ENCODE measurements at places on chromosomes 7 and 10.

DNA sequence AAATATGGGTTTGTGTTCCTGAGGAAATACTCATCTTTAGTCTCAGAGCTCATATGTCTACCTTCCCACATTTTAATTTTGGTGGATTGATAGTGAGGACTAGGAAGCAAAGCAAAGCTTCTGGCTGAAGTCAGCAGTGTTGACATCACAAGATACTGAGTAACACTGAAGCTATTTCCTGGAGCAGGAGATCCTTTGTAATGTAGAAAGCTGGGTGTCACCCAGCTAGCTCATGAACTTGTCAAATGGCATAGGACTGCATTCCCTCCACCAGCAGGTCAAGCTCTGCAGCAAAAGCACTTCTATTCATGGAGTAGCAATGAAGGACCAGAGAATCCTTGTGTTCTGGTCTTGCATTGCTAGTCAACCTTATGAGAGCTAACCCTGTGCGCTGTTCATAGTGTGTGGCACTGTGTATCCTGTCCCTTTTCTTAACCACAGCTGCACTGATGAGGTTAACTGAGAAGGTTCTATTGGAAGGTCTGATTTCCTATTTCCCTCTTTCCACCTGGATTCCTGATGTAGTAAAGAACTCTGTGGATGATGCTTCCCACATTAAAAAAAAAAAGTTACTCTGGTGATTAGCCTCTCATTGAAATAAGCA, 94.8 kb upstream of the ZNF804B start:
- DNase-seq: no peak

- DNase-seq: no peak
Observed at GRCh38 chr7:92840316-92840715, 3.9 kb upstream of the CDK6 start.

DNA sequence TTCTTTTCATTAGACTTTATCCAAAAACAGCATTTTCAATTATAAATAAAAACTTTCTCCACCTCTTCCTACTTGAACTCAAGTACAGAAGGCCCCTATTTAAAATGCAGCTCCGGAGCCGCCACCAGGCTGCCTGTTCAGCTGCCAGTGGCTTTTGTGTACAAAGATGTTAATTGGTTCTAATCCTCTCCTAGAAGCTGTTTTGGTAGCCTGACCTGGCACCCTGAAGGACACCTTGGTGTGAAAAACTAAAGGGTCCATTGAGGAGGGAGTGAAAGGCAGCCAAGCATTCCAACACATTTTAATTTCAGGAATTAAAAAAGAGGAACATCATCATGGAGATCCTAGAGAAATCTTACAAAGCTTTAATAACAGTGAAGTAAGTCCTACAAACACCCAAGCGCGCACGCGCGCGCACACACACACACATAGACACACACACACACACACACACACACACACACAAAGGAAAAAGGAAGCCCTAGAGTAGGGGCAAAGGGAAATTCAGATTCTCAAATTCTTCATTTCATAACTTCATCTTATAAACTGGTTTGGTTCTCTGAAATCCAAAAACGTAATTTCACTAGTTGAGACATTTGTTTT, 41.4 kb downstream of the VAX1 start:
- no peak for DNase-seq

DNA sequence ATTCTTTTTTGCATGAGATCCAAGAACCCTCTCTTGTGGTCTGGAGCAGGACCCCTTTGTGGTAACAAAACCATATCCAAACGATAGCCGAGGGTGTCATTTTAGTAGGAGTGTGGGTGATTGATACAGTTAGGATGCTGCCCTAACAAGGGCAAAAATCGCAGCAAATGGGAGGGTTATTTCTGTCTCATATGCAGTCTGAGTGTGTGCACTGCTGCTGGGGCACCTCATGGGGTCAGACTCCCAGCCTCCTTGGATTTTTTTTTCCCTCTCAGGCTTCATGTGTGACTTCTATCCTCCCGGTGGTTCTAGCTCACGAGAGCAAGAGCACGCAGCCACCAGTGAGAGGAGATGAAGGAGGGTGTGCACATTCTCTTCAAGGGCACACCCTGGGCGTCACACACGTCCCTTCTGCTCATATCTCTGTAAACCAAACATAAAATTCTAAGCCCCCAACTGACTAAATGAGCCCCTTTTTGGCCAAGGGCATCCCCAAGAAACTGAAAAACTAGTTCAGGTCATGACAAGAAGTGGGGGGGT, 28.6 kb upstream of the IL15RA start:
- DNase-seq: no peak

Measured in tongue (tissue), 3 donors.